ENCODE measurements at places on chromosomes 12 and 14.

DNA sequence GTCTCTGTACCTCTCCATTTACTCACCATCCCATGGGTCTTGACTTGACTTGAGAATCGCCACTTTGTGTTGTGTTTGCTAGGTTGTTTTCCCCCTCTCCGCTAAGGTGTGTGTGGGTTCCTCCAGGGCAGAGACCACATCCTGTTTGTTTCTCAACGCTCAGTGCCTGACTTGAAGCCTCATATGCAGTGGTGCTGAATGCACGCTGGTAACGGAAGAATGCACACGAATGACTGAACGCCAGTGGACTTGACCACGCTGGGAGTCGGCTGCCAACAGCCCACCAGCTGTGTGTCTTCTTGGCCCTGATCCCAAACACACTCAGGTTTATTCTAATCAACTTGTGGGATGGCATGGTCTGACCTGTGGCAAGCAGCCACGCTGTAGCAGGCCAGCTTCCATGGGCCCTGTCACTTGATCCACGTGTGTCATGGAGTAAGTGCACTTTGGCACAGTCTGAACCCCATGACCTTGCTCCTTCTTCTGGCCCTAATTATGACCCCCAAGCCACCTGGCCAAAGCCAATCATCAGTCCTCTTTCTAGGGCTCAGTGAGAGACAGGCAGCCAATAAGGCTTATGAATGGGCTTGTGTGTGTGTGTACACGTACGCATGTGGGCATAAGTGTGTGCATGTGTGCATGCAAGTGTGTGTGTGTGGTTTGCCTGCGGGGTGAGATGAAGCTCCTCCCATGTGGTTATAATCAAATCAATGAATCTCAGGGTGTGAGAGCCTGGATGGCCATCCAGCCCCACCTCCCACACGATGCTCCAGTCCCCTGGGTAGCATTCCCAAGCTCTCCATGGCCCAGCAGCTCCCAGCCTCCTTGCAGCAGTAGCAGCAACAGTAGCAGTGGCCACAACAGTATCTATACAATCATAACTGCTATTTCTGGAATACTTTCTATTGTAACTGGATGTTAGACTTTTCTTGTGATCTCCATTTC lies 6.4 kb upstream of the TC2N start:
- no peak for DNase-seq

- DNase-seq, result no peak
These were observed 1124.7 kb downstream of the FLRT2 start for GRCh38 chr14:86654558-86655184.

GRCh38 chr12:3712209-3712992 lies 40.5 kb downstream of the CRACR2A start:
- DNase-seq, result no peak

GRCh38 chr12:41661141-41661765 lies 473.1 kb downstream of the PDZRN4 start:
- no peak for DNase-seq

DNA sequence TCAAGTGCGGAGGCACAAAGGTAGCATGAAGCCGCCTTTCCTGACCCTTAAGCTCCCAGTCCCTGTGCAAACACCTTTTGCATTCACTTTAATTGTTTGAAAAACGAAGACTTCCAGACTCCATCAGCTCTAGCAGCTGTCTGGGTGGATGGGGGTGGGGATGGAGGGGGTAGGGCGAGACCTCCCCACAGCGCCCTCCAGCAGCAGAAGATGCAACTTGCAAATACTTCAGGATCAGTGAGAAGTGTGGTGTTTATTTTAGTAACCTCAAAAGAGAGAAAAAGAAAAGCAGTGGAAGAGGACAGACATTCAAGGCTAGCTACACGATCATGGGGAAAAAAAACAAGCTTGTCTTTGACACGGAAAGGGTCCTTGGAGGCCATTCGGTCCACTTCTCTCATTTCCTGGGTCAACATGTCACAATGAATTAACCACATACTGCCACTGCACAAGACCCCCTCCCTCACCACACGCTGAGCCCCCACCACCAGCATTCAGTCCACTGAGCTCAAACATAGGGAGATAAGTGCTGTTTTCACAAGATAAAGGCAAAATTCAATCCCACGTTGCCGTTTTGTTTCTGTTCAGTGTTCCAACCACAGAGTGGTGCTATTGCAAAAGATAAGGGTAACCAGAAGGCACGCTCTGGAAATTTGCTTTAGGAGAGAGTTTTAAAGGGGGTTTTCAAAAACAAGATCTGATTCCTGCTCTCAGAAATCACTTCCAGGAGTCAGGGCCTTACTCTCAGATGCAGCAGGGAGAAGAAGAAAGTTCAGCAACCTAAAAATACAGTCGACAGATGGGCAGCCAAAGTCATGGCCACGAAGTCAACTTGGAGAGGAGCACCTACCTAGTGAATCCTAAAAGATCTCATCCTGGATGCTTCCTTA lies 3.3 kb upstream of the NTF3 start:
- DNase-seq, result no peak

DNA sequence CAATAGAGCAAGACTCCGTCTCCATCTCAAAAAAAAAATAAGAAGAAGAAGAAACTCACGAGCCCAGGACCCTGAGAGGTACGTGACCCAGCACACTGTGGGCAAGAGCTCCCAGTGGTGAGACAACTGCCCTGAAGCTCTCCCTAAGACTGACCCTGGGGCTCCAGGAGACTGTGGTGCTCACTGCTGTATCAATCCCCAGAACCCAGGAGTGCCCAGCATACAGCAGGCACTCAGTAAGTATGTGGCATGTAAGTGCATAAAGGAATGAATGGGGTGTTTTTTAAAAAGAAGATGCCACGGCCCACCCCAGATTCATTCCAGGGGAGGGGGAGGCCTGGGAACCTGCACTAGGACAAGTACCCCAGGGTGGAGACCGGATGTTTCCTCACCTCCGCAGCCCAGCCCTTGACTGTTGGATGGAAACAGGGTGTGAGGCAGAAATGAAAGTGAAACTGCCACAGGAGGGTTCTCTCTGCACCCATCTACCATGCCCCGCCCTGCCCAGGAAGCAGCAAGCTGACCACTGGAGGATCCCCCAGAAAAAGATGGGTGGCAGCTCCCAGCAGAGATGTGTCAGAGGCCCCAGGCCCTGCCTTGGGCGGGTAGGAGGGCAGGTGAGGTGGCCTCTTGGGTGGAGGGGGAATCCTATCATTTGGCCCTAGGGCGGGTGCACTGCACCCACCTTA lies 12.2 kb downstream of the ITPK1 start:
- DNase-seq, result no peak

GRCh38 chr14:87542288-87542687 lies 450.7 kb downstream of the GALC start:
- DNase-seq, result no peak

DNA sequence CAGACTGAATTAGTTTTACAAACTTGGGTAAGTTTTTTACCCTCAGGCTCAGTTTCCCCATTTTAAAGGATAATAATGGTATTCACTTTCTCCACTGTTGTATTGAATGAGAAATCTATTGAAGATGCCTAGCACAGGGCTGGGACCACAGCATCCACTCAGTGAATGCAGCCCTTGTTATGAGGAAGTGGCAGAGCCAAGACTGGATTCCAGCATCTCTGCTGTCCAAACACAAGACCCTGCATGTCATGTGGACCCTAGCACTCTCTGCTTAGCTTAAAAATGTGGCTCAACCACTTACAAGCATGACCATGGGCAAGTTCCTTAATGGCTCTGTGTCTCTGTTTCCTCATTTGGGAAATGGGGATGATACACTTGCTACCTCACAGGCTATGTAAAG lies 24.1 kb upstream of the TRIM9 start:
- no peak for DNase-seq

GRCh38 chr14:44162197-44162596 lies 344.9 kb downstream of the FSCB start:
- DNase-seq, result no peak

DNA sequence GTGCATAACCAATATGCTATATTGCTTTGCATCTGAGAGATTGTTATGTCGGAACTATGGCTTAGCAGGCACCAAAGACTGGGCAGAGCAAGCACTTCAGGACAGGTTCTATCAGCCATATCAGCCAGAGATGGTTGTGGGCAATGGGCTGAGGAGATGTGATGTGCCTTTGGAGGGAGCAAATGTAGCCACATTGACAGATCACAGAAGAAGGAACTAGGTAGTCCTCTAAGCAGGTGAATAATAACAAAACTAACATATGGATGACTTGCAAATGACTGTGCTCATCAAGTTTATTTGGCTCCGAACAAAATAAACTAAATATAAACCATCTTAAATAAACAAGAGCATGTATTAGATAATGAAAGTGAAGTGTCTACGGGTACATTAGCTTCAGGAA lies 291.7 kb downstream of the RMST start:
- no peak for DNase-seq

DNA sequence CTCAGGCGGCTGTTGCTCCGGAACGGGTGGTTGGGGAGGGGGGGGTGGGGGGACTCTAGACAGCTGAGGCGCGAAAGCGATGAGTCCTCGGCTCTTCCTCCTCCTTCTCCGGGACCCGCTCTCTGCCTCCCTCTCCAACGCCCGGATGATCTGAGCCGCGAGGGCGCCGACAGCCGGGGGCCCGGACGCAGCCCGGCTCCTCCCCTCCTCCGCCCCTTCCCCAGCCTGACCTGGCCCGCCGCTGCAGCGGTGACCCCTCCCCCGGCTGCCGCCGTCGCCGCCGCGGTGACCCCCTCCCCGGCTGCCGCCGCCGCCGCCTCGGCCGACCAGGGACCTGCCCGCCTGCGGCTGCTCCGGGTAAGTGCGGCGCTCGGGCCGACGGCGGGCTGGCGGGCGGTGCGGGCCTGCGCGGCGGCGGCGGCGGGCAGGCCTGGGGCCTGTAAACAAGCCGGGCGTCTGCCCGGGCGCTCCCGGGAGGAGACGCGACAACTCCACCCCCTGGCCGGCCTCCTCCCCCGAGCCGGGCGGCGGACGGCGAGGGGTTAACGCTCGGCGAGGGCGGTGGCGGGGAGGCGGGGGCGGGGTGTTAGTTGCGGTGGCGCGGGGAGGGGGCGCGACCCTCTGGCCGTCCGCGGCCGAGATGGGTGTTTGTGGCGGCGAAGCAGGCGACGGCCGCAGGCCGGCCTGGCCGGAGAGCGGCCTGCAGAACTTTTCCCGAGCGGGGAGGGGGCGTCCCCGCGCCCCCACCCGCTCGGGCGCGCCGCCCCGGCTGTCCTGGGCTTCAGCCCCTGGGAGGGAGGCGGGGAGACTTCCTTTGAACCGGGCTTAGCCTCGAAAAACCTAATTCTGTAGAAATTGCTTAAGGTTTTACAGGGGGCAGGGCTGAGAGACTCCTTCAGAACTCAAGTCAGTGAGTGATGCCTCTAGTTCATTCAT lies 568 bp downstream of the PPM1A start:
- peak; percentile 20 for DNase-seq

DNA sequence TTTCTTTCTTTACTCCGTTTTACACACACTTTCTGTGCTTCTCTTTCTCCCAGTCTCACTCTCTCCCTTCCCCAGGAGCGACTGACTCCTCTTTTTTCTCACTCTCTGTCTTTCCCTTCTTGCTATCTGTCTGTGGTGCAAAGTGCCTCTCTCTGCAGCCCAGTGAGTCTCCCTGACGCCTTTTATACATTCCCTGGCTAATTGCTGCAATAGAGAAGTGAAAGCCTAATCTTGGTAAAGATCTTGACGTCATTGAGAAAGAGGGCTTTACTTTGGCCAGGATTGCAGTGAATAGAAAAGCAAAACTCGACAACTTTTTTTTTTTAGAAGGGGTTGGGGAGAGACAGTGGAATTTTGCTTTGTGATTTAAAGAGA lies 706 bp upstream of the DIO2 start:
- no peak for DNase-seq

GRCh38 chr12:71360013-71360412 lies 79.6 kb upstream of the LGR5 start:
- no peak for DNase-seq

- DNase-seq, result no peak
These were observed 65.5 kb upstream of the STON2 start for GRCh38 chr14:81465507-81466228.

DNA sequence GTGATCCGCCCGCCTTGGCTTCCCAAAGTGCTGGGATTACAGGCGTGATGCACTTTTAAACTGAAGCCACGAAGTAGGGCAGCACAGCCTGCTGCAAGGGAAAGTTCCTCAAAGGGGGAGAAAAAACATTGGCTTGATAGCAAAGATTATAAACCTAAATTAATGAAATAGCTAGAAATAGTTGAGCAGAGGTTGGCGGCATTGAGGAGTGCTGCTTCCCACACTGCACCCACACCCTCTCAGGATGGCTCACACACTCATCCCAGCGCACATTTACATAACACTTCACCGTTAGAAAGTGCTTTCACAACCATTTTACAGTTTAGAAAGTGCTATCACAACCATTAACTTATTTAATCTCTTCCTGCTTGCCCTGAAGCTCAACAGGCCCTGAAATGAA lies 44.4 kb upstream of the TCL1A start:
- DNase-seq, result no peak

- DNase-seq, result no peak
These were observed 27.7 kb upstream of the DNM1L start for GRCh38 chr12:32651151-32651955.

- no peak for DNase-seq
These were observed 221.8 kb downstream of the BTG1 start for GRCh38 chr12:91923864-91924263.

DNA sequence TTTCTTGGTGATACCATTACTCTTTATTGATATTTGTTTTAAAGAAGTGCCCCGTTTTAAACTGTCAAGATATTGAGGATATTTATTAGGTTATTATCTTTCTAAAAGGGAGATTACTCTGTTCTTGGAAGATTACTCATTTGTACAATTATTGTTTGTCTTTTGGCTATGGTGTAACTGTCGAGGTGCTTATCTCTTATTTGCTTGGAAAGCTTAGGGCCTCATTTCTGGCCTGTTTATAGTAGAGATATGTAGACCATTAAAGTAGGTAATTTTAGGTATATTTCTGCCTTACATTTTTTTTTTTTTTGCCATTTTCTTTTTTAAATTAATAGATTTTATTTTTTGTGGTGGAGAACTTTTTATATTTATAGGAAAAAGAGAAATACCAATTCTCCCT lies 74.2 kb downstream of the KTN1 start:
- no peak for DNase-seq

GRCh38 chr12:40184493-40185302 lies 40.1 kb upstream of the LRRK2 start:
- DNase-seq, result no peak

DNA sequence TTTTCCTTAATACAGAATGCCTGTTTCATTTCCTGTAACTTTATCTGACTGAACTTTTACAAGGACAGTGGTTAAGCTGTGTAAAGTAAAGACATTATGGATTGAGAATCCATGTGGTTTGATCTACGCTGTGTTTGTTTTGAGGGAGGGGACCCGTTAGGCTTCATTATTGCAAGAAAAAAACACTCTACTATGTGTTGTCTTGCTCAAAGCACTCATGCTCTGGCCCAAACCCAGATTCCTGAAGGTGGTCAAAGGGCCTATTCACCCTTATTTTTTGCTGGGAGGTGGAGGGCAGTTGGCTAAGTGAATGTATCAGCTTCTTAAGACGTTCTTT lies 11.9 kb downstream of the RNF10 start:
- no peak for DNase-seq

GRCh38 chr14:76123426-76124225 lies 28.1 kb upstream of the GPATCH2L start:
- no peak for DNase-seq

DNA sequence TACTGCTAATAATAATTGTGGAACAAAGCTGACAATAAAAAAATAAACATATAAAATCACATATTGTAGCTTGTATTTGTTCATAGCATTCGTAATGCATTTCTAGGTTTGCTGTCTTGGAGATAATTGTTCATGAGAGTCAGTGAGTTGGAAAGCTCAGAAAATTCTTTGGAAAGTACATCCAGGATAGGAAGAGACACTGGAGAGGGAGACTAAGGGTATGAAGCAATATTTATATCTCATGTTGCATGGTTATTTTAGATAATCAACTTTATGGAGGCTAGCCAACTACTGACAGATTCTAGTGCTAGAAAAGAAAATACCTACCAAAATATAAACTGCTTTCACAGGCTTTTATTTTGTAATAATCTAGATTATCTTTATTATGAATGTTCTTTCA lies 1095.2 kb downstream of the FSCB start:
- peak; percentile 4 for DNase-seq
